HCT116 (cell line): ENCODE measurements at places on chromosomes 4 and X.

GRCh38 chrX:1803741-1804140 lies 188.9 kb downstream of the ASMT start:
- H3K27me3 ChIP-seq, result no peaks in the 10 kb centered on the region
- DNase-seq, result no peak
- peaks cover 28% of the 10 kb centered on the region for H3K4me1 ChIP-seq
- H3K4me3 ChIP-seq, result no peak overlapping the region

DNA sequence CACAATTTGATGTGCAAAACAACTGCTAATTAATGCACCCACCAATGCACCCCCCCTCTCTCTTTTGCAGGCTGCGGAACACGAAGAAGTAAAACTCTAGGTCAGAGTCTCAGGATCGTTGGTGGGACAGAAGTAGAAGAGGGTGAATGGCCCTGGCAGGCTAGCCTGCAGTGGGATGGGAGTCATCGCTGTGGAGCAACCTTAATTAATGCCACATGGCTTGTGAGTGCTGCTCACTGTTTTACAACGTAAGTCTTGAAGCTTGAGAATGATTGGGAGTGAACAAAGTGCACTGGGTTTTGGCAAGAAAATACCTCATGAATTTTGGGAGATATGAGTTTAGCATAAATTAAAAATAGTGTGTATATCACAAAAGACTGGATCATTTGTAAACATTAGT lies 28.9 kb downstream of the TMPRSS11E start:
- no peak for DNase-seq
- no peaks in the 10 kb centered on the region for H3K27me3 ChIP-seq
- no peaks in the 10 kb centered on the region for H3K4me1 ChIP-seq
- no peak overlapping the region for H3K4me3 ChIP-seq

- no peaks in the 10 kb centered on the region for H3K4me1 ChIP-seq
- peaks cover 2% of the 10 kb centered on the region; the same call in 1 of the 2 replicates for H3K36me3 ChIP-seq
- H3K27me3 ChIP-seq, result no peaks in the 10 kb centered on the region
- no peak overlapping the region for H3K4me3 ChIP-seq
- H3K27ac ChIP-seq, result no peak overlapping the region
Observed at GRCh38 chr4:102604222-102604940, 103.2 kb downstream of the NFKB1 start.

DNA sequence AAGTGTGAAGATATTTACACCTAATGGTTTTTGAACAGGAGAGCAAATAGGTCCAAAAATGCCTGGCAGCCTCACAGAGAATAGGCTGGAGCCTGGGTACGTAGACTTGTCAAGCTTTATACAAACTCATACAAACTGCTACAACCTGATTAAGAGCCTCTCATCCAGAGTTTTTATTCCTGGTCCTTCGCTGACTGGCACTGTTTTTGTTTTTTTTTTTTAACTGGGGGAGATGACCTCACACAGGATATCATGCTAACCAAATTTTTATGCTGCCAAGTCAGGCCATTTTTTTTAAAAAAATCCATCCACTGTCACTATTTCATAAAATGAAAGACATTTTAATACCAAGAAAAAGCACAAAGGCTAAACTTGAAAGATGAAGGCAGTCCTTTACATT lies 1.9 kb downstream of the FAM114A1 start:
- DNase-seq, result no peak
- 0 out of 2 replicates have a peak, but pooled peaks cover 2% of the 10 kb centered on the region for H3K36me3 ChIP-seq
- H3K4me1 ChIP-seq, result peaks cover 7% of the 10 kb centered on the region; the same call in 1 of the 2 replicates
- H3K4me3 ChIP-seq, result no peak overlapping the region
- H3K27ac ChIP-seq, result no peak overlapping the region
- H3K27me3 ChIP-seq, result no peaks in the 10 kb centered on the region

DNA sequence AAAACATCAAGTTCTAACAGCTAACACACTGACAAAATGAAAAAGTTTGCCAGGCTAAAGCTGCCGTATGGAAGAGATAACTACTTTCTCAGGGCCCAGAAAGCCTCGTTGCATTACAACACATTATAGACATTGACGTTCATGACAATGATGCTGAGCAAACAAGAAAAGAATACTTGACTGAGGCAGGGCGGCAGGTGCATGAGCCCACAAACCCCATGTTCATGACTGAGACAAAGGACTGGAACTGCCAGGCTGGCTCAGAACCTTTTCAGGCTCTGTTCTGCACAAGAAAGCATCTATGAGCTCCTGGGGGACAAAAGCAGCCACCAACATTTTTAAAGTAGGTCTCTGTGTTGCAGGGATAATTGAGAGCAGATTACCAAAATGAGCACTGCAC lies 13.6 kb downstream of the TLR6 start:
- H3K27me3 ChIP-seq, result no peaks in the 10 kb centered on the region
- no peaks in the 10 kb centered on the region for H3K36me3 ChIP-seq
- H3K27ac ChIP-seq, result no peak overlapping the region
- H3K4me3 ChIP-seq, result no peak overlapping the region
- no peaks in the 10 kb centered on the region for H3K4me1 ChIP-seq

- H3K27ac ChIP-seq, result no peak overlapping the region
- H3K27me3 ChIP-seq, result no peaks in the 10 kb centered on the region
- no peak for DNase-seq
- H3K4me1 ChIP-seq, result no peaks in the 10 kb centered on the region
- no peak overlapping the region for H3K4me3 ChIP-seq
- no peaks in the 10 kb centered on the region for H3K36me3 ChIP-seq
Observed at GRCh38 chr4:25560605-25561004, 95.0 kb upstream of the SLC34A2 start.

- H3K27ac ChIP-seq, result peak overlapping the region; percentile 56
- peak; percentile 82 for DNase-seq
- H3K27me3 ChIP-seq, result no peaks in the 10 kb centered on the region
- peaks cover 11% of the 10 kb centered on the region for H3K4me1 ChIP-seq
- peak overlapping the region; percentile 62 for H3K4me3 ChIP-seq
Observed at GRCh38 chr4:15479089-15479912, 9.6 kb downstream of the CC2D2A start.

DNA sequence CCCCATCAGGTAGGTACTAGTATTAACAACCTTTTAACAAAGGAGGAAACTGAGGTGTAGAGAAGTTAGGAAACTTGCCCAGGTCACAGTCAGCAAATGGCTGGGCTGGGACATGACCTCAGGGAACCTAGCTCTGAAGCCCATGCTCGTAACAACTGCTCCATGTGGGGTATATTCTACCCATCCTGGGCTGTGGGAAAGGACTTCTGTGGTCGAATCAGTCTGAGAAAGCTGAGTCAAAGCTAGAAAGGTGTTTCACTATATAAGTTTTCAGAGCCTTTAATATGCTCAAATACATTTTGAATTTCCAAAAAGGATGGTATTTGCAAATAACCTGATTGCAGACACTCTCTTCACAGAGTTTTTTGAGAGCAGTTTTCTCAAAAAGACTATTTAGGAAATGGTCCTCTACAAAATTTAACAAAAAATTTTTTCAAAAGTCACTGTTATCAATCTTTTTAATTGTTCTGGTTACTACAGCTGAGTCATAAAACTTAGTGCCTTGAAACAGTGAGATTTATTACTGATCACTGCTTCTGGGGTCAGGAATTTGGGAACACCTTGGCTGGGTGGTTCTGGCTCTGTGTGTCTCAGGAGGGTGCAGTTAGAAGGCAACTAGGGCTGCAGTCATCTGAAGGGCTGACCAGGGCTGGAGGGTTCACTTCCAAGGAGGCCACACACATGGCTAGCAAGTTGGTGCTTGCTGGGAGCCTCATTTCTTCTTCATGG lies 53.6 kb downstream of the NSG1 start:
- no peaks in the 10 kb centered on the region for H3K27me3 ChIP-seq
- no peaks in the 10 kb centered on the region for H3K36me3 ChIP-seq
- H3K27ac ChIP-seq, result no peak overlapping the region
- H3K4me3 ChIP-seq, result no peak overlapping the region

- no peaks in the 10 kb centered on the region for H3K36me3 ChIP-seq
- no peaks in the 10 kb centered on the region for H3K27me3 ChIP-seq
- H3K4me3 ChIP-seq, result no peak overlapping the region
Observed at GRCh38 chr4:143281507-143282190, 55.0 kb upstream of the GAB1 start.

DNA sequence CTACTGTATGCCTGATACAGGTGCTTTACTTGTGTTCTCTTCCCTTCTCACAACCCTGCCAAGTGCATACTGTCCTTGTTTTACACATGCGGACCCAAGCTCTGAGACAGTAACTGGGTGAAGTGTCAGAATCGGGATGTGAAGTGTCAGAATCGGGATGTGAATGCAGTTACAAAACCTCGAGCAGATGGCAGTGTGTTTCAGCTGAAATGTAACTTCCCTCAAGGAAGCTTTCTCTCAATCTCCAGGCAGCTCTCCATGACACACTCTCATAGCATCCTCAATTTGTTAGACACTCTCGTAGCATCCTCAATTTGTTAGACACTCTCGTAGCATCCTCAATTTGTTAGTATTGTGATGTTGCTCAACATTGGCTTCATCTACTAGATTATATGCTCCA lies 1.1 kb upstream of the HPSE start:
- H3K4me1 ChIP-seq, result peaks cover 9% of the 10 kb centered on the region; the same call in 1 of the 2 replicates
- no peak for DNase-seq
- no peaks in the 10 kb centered on the region for H3K36me3 ChIP-seq
- H3K27ac ChIP-seq, result no peak overlapping the region
- H3K27me3 ChIP-seq, result no peaks in the 10 kb centered on the region

GRCh38 chr4:141686879-141687278 lies 50.5 kb downstream of the IL15 start:
- peak; percentile 7 for DNase-seq
- no peaks in the 10 kb centered on the region for H3K27me3 ChIP-seq
- H3K4me3 ChIP-seq, result no peak overlapping the region
- peaks cover 12% of the 10 kb centered on the region for H3K4me1 ChIP-seq
- no peaks in the 10 kb centered on the region for H3K36me3 ChIP-seq

- DNase-seq, result no peak
- no peaks in the 10 kb centered on the region for H3K4me1 ChIP-seq
- no peaks in the 10 kb centered on the region for H3K36me3 ChIP-seq
- H3K27me3 ChIP-seq, result no peaks in the 10 kb centered on the region
- no peak overlapping the region for H3K4me3 ChIP-seq
- H3K27ac ChIP-seq, result no peak overlapping the region
Observed at GRCh38 chr4:40193578-40193977, 3.3 kb upstream of the RHOH start.

DNA sequence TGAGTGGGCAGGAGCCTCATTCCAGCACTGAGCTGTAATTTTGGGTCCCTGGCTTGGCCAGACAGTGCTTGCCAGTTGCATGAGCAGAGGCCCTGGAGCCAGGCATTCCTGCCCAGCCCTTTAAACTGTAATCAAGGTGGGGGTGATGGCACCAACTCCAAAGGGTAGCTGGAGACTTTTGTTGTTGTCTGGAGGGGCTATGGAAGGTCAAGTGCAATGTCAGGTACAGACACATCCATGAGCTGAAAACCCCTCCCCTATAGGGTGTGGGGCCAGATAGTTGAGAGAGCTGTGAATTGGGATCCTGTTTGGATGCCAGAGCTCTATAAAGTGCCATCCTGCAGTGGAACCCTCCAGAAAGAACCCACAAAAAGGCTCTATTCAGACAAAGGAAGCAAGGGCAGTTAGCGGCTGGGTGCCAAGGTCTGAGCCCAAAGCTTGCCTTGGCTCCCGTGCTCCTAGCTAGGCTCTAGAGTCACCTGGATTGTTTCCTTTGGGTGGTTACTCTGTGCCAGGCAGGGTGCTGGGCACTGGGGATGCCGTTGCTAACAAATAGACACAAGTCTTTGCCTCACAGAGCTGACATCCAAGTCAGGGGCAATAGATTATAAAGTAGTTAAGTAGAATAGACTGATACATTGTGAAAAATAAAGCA lies 163.0 kb downstream of the EFNB1 start:
- no peaks in the 10 kb centered on the region for H3K4me1 ChIP-seq
- no peaks in the 10 kb centered on the region for H3K36me3 ChIP-seq
- H3K4me3 ChIP-seq, result no peak overlapping the region
- DNase-seq, result no peak

- no peak overlapping the region for H3K4me3 ChIP-seq
- H3K36me3 ChIP-seq, result no peaks in the 10 kb centered on the region
- DNase-seq, result no peak
Observed at GRCh38 chrX:50618788-50619558, 148.3 kb upstream of the DGKK start.

DNA sequence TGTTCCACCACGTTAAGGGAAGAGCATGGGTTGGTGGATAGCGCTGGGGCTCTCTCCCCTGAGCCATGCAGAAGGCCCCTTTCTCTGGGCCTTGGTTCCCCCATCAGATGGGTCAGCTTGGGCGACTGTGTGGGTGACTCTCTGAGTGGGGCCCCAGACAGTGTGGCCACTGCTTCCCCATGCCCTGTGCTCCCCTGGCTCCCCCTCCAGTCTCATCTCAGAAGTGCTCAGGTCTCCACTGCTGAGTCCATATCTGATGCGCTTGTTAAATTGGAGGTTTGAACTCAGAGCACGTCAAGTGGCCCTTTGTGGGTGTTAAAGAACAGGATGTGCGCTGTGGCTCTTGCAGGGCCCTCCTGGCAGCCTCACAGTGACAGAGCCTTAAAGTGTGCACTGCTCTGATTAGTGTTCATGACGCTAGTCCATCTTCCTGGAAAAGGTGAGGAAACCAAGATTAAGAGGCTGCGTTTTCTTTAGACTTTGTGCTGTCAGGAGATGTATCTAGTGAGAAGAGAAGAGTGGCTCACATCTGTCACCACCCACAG lies 59.8 kb downstream of the NELFA start:
- no peak overlapping the region for H3K27ac ChIP-seq
- H3K4me3 ChIP-seq, result no peak overlapping the region
- peaks cover 14% of the 10 kb centered on the region for H3K36me3 ChIP-seq

DNA sequence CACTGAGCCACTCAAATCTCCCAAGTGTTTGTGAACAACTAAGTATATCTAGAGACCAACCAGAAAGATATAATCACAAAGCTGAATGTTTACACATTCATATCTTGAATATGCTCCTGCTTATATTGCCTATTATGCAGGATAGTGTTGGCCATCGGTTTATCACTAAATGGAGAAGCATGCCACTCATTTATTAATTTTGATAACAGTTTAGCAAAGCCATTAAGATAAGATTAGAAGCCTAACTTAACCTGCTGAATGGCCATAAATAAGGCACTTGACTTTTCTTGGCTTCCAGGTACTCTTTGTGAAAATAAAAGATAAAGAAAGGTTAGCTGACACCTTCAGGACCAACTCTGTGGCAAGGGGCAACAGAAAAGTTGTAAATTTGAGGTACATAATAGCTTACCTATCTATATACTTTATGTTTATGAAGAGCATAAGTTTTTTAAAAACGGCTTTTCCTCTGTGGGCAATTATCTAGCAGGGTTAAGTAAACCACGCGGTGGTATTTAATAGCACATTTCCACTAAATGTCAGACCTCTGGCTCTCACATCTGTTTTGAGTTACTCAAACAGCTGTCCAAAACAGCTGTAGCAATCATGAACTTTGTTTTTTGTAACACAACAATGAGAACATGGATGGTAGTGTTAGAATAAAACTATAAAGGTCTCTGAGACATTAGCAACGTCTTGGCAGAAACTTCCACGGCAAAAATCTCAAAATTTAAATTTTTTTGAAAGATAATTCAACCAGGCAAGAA lies 58.8 kb upstream of the FTHL17 start:
- DNase-seq, result no peak
- H3K4me1 ChIP-seq, result no peaks in the 10 kb centered on the region
- no peaks in the 10 kb centered on the region for H3K27me3 ChIP-seq
- no peak overlapping the region for H3K4me3 ChIP-seq
